RWPE2 (cell line): ENCODE measurements at places on chromosomes 7 and 10.
A peak's percentile ranks its signal among the peaks of the same experiment; 100 is the strongest.

DNA sequence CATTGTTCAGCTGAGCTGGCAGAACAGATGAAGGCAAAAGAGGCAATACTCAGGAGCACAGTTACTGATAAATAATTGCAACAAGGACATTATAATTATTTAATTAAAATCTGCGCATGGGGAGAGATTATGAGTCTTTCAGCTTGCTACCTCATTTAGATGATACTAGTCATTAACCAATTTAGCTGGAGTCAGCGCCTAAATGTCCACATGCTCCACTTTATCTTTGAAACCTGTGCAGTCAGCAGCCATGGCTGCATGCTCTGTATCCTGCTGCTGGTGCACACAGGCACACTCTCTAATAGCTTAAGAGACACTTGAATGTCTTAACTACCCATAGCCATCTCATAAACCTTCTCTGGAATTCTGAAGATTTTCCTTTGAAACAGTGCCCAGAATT, 196.8 kb downstream of the PPP1R3A start:
- DNase-seq: no peak

GRCh38 chr10:11265484-11265883, 247.8 kb downstream of the CELF2 start:
- no peak for DNase-seq

DNA sequence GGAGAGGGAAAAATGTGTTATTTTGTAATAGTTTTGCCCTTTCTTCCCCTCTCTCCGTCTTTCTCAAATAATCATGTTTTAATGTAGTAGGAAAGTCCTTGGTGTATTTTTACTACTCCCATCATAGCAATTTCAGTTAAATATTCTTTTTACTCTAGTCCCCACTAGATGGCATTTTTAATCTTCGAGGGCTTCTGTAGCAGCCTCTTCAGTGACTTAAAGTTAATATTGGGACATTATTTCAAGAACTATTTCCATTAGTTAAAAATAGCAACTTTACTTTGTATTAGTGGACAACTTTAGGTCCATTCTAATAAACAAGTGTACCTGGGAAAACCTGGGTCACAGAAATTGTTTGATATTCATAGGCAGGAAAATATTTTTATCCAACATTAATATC, 23.0 kb downstream of the EDRF1 start:
- DNase-seq: no peak

DNA sequence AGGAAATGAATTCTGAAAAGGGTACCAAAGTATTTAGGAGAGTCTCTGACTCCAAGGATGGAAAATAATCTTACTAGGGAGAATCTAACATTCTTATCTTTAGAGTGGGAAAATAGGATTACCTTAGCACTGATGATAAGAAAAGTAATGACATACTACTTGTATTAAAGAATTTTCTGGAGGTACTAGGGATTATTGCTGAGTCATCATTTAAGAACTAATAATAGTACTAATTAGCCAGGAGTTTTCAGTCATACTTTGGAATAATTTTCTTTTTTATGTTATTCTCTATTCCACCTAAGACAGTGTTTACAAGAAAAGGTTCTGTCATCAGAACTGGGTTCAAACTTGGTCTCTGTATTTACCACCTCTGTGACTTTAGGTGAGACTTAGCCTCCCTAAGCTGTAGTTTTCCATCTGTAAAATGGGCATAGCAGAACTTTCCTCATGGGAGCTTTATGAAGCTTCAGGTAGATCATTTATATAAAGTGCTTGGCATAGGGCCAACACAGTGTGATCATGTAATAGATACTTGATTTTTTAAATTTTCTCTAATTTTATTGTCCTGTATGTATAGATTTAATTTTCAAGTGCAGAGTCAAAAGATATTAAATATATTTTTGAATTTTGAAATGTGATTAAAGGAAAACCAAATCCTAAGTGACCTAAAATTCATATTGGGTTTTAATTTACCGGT, 20.4 kb downstream of the ITGB8 start:
- DNase-seq: no peak

DNA sequence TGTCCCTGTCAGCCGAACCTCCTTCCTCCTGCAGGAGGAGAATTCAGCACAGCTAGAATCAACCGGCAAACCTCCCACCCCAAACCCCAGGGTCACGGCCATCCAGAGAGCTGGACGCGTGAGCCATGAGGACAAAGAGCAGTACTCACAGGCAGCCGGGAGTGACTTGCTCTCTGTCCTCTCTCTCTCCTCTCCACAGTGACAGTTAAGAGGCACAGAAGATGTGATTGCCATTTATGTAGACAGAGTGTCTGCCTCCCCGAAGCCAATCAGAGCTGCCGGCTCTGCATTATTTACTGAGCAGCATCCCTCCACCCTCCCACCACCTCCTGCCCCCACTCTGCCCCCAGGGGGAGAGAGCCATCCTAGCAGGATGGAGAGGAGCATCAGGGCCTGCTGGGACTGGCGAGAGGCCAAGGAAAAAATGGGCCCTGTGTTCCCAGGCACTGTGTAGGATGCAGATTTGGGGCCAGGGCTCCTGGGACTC, 4.3 kb downstream of the DDC start:
- no peak for DNase-seq

- DNase-seq: no peak
Measured at GRCh38 chr7:132564849-132565248, 11.4 kb downstream of the PLXNA4 start.

- peak; percentile 95 for DNase-seq
Measured at GRCh38 chr7:100428199-100428966, at the start of gene ZCWPW1. ZCWPW1 (minus strand) TSS chr7:100428703; CDS start chr7:100420649, 8,054 bp downstream.

GRCh38 chr7:128422037-128422436, 12.3 kb upstream of the IMPDH1 start:
- no peak for DNase-seq

GRCh38 chr7:42012786-42013360, 224.1 kb downstream of the GLI3 start:
- no peak for DNase-seq

- no peak for DNase-seq
Measured at GRCh38 chr10:43846187-43846680, 197.6 kb upstream of the ZNF32 start.
